Stimulated activated memory B cell treated with anti-CD40 and anti-IgM and Interleukin-4, amounts not matched to agents 10 μg/mL and 1 μg/mL and 100 μg/mL, for 72 hours (primary cell): ENCODE measurements at places on chromosomes 3 and 15.

GRCh38 chr3:22587446-22587845 is 615.7 kb upstream of the UBE2E2 start:
- ATAC-seq = no peak

DNA sequence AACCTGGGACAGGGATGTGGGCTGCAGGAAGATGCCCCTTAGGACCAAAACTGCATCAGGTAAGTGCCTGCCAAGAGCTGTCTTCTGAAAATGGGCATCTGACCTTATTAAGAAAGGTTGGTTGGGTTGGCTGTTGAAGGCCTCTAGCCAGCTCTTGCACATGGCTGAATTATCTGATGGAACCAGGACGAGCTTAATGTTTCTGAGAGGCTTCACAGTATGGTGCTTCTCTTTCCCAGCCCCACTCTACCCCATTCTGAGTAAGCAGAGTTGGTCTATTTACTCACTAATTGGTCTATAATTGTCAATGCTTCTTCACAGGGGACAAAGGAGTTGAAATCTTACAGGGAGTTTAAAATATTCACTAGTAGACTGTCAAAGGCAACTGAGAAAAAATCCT is 48.4 kb downstream of the DTWD1 start:
- no peak for ATAC-seq

DNA sequence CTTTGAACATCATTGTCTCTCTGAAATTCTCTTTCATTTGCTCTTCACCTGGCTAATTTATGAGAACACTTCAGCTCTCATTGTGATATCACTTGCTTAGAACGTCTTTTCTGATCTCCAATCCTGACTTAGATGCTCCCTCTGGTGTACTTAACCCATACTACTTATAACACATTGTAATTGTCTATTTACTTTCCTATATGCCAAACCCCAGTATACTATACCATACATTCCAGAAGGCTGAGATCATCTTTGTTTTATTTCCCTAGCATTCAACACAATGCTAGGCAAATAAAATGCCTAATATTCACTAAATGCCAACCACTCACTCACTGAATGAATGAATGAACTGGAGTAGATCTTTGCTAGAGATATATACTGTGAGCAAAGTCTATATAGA is 27.0 kb upstream of the PEX5L start:
- ATAC-seq = no peak

DNA sequence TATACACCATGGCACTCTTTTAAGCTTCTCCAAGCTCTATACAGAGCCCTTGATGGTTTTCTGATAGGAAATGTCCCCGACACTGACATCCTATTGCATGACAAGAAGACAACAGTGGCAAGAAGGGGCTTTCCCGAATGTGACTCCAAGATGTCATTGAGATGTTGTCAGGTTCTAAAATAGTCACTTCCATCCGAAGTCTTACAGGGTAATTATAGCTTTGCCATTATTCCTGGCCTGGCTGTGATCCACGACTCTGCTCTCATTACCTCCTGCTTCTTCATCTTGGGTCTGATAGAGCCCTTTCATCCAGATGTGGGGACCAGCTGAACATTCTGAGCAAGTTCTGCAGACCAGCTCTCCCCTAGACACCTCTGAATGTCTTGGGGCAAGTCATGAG is 40.6 kb upstream of the ADAMTS9 start:
- ATAC-seq = no peak

DNA sequence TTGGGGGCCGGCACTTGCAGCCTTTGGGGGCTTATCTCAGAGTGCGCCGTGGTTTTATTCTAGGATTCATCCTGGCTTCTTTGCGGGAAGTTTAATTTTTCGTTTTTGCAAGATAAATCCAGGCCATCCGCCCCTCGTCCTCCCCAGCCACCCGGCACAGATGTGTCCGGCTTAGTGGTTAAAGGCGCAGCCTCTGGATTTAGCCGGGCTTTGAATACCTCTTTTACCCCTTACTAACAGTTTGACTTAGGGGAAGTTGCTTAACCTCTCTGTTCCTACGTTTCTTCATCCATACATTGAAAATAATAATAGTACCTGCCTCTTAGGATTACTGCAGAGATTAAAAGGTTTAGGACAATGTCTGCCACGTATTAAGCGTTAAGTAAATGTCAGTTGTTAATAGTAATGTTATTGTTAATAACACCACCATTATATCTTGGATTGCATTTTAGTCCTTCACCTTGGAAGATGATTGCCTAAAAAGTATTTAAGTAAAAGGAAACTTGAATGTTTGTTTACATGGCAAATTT is 714 bp downstream of the ECT2 start:
- no peak for ATAC-seq
